ENCODE measurements at places on chromosomes 2 and 18. TPM values are rescaled to one million over a fixed set of nuclear protein-coding genes. Genes with fewer than 3 reads are reported as not detected.

DNA sequence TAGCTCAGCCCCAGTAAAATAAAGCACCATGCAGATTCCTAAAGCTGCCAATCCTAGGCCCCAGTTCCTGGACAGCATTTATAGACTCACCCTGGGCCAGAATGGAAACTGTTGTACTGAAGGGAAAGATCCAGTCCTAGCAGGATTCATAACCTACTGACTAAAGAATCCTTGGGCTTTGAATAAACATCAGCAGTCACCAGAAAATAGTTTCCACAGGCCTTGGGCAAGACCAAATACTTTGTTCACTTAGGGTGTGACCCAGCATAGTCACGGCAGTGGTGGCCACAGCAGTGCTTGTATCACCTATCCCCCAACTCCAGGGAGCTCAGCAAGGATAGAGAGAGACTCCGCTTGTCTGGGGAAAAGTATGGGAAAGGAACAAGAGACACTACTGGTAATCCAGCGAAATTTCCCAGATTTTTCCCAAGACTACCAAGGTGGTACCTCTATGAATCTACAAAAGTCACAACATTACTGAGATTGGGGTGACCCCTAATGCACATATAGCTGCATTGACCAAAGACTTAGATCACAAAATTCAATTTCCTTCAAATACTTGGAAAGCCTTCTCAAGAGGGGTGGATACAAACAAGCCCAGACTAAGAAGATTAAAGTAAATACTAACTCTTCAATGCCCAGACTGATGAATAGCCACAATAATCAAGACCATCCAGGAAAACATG is 748.1 kb upstream of the LRATD1 start:
- no peaks in the 10 kb centered on the region for H3K36me3 ChIP-seq
- no peak for DNase-seq
- H3K27me3 ChIP-seq = no peaks in the 10 kb centered on the region
- H3K4me3 ChIP-seq = no peak overlapping the region
- H3K27ac ChIP-seq = no peak overlapping the region

- no peak for DNase-seq
- H3K4me3 ChIP-seq = no peak overlapping the region
Observed at GRCh38 chr2:25320077-25320476, 21.6 kb downstream of the DNMT3A start.

GRCh38 chr2:237501892-237502513 is 15.0 kb downstream of the MLPH start:
- no peaks in the 10 kb centered on the region for H3K27me3 ChIP-seq
- no peak overlapping the region for H3K4me3 ChIP-seq
- peaks cover 17% of the 10 kb centered on the region for H3K36me3 ChIP-seq
- H3K27ac ChIP-seq = peak overlapping the region; percentile 89
- no peak for DNase-seq

GRCh38 chr2:160561551-160562295 is 68.1 kb upstream of the RBMS1 start:
- H3K27ac ChIP-seq = peak overlapping the region; percentile 42
- H3K4me1 ChIP-seq = peaks cover 19% of the 10 kb centered on the region
- H3K4me3 ChIP-seq = no peak overlapping the region
- no peaks in the 10 kb centered on the region for H3K36me3 ChIP-seq
- no peaks in the 10 kb centered on the region for H3K27me3 ChIP-seq

DNA sequence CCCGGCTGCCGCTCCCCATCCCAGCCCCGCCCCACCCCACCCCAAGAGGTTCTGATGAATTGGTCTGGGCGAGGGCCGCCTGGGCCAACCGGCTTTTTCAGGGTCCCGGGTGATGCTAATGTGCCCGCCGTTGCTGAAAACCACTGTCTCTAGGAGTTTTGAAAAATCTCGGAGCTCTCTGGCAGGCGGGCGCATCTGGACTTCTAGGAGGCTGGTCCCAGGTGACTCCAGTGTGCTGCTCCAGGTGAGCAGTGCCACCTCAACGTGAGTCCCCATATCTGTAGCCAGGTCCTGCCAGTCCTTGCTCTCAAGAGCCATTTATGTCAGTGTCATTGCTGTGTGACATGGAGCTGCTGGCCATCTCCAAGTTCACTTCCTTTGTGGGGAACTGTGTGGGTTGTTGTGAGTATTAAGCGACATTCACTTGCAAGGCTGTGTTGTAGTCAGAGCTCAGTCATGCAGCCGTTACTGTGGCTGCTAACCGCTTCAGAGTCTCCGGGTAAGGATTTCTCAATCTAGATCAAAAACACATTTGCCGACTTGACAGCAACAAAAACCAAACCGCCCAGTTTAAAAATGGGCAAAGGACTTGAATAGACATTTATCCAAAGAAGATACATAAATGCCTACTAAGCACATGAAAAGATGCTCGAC is at the start of gene RFX8:
TSS of gene RFX8 (minus strand) at position 382 of the 654 bp plus-strand sequence. CDS start 8,264 bp downstream, outside the sequence.
- no peak within 1 kb of the TSS for H3K27ac ChIP-seq
- H3K36me3 ChIP-seq = no peaks in the 10 kb centered on the region
- peak within 1 kb of the TSS; percentile 72 for H3K4me3 ChIP-seq
- H3K4me1 ChIP-seq = peaks cover 17% of the 10 kb centered on the region

DNA sequence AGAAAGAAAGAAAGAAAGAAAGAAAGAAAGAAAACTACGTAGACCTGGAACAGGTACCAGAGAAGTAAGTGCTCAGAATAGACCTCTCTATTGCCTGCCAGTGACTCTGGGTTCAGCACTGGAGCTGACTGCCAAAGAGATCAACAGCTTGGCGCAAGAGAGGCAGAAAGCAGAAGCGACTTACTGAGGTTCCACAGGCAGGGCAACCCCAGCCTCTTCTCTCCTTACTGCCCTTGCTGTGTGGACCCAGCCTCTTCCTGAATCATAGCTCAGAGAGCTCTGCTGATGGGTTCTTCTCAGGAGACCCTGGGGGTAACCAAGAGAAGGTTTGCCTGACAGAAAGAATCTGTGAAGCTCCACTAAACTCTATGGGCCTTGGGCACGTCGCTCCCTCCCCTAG is 7.1 kb downstream of the CAPN13 start:
- H3K4me1 ChIP-seq = no peaks in the 10 kb centered on the region
- H3K36me3 ChIP-seq = no peaks in the 10 kb centered on the region
- H3K4me3 ChIP-seq = no peak overlapping the region
- H3K27me3 ChIP-seq = no peaks in the 10 kb centered on the region

CPO gene
- total RNA-seq = not detected

PLGLB1 gene
- 3.3 TPM for total RNA-seq

BCL11A gene
- 10.7 TPM for total RNA-seq
